ENCODE measurements at places on chromosomes 4 and X. TPM values are rescaled to one million over a fixed set of nuclear protein-coding genes. Genes with fewer than 3 reads are reported as not detected.

TBC1D14 gene
- 37.0 TPM for total RNA-seq

PDE5A gene
- total RNA-seq = 314 TPM

L1CAM gene
- 0.09 TPM for total RNA-seq

RPGR gene
- 2.5 TPM for total RNA-seq

FAM156B gene
- total RNA-seq = 12.9 TPM

EFHC2 gene
- 0.95 TPM for total RNA-seq

ZBTB49 gene
- total RNA-seq = 2.5 TPM

HTR2C gene
- not detected for total RNA-seq

AR gene
- 4.7 TPM for total RNA-seq

CLDN34 gene
- total RNA-seq = not detected

CCKAR gene
- total RNA-seq = 6.0 TPM

GLRA3 gene
- total RNA-seq = not detected

GUCY1A1 gene
- 8.5 TPM for total RNA-seq

VGLL1 gene
- not detected for total RNA-seq

PORCN gene
- 7.3 TPM for total RNA-seq

NMU gene
- total RNA-seq = not detected

ACE2 gene
- total RNA-seq = not detected

BMP3 gene
- under 0.01 TPM for total RNA-seq

CXorf65 gene
- total RNA-seq = not detected
